Thyroid gland (tissue), 4 donors: ENCODE measurements at places on chromosomes 2 and 18. TPM values are rescaled to one million over a fixed set of nuclear protein-coding genes. Genes with fewer than 3 reads are reported as not detected.
A peak's percentile ranks its signal among the peaks of the same experiment; 100 is the strongest.

GRCh38 chr2:42754776-42755140, 9.2 kb downstream of the OXER1 start:
- H3K4me1 ChIP-seq = peaks cover 17% of the 10 kb centered on the region
- H3K27ac ChIP-seq = peak overlapping the region; percentile 42
- H3K36me3 ChIP-seq = no peaks in the 10 kb centered on the region
- H3K27me3 ChIP-seq = no peaks in the 10 kb centered on the region

DNA sequence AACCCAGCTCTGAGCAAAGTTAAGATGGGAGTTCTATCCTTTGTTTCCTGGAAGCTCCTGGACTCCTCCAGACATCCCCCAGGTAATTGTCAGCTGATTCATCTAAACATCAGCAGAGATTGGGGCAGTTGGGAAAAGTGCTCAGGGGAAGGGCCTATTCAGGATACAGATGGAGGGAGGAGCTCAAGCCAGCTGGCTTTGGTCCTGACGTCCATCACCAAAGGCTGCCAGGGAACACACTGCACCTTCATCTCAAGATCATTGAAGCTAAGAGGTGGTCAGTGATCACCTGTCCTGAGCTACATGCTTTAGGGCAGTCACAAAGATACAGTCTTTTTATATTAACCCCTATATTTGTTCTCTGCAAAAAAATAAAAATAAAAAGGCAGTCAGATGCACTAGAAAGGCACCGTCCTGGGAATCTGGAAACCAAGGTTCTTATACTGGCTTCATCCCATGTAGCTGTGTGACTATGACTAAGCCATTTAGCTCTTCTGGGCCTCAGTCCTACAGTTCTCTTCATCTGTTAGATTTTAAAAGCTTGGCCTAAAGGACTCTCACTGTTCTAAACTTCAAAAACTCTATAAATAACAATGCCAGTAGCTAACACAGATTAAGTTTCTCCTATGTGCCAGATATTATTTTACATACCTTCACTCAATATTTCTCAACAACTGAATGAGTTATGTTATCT, 446.5 kb downstream of the BCL11A start:
- no peaks in the 10 kb centered on the region for H3K4me1 ChIP-seq
- no peak for DNase-seq
- H3K36me3 ChIP-seq = no peaks in the 10 kb centered on the region
- H3K27me3 ChIP-seq = no peaks in the 10 kb centered on the region

Gene METTL21A
- total RNA-seq = 48.9 TPM

Gene GPR55
- total RNA-seq = not detected

Gene IRS1
- total RNA-seq = 96.4 TPM
